ENCODE measurements at places on chromosomes 12 and 14.

DNA sequence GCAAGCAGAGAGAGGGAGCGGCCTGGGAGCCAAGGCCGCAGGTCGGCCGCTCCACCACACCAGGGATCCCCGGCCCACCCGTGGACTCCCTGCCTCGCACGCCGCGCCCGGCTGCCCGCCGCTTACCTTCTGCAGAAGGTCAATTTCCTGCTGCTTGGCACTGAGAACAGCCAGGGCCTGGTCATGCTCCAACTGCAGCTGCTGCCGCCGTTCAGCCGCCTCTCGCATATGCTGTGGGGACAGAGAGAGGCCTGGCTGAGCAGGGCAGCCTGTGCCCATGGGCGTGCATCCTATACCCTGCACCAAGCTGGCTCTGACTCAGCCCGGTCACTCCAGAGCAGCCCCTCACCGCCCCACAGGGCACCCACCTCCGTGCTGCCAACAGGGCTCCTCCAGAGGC is 141.1 kb downstream of the PIWIL1 start:
- DNase-seq = no peak

- no peak for DNase-seq
Observed at GRCh38 chr12:4045786-4046494, 172.7 kb upstream of the PARP11 start.

- DNase-seq = no peak
Observed at GRCh38 chr14:85595981-85596380, 66.0 kb downstream of the FLRT2 start.

- no peak for DNase-seq
Observed at GRCh38 chr12:25592725-25593495, 39.8 kb upstream of the LMNTD1 start.
